Bronchial epithelial cell (primary cell): ENCODE measurements at places on chromosomes 7 and 10.

GRCh38 chr10:54940418-54940817, 139.4 kb upstream of the PCDH15 start:
- DNase-seq, result no peak

GRCh38 chr10:1158066-1158465, 101.9 kb downstream of the WDR37 start:
- DNase-seq, result no peak

DNA sequence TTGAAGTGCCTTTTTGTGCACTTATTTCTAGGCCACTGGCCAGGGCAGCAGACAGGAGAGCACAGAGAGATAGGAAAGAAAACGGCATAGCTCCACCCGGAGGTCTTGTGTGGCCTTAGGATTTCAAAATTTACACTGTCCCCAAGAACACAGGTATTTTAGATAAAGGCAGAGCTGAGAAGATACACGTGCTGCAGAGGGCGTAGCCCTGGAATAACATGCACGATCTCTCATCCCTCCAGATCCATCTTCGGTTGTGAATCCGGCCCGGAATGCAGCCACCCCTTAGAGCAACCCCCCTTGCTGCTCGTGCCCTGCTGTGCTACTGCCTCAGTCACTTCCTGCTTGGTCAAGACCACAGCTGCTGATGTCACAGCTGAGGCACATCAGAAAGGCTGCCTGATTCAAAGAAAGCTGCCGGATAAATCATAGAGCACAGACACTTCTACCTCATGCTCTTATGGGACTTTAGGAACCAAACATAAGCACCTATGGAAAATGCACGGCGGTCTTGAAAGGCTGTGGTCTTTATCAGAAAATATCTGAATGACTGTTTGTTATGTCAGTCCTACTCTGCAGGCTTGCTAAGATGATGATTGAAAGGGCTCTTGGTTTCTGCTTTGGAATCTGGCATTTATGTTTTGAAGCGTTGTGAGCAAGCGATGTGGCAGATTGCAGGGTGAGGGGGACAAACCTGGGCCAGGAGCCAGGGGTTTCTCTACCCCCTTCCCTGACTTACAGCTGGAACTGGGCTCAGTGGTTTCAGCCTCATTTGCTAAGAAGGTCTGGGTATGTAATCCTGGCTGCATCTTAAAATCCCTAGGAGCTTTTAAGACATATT, 152.0 kb downstream of the SVIL start:
- no peak for DNase-seq

DNA sequence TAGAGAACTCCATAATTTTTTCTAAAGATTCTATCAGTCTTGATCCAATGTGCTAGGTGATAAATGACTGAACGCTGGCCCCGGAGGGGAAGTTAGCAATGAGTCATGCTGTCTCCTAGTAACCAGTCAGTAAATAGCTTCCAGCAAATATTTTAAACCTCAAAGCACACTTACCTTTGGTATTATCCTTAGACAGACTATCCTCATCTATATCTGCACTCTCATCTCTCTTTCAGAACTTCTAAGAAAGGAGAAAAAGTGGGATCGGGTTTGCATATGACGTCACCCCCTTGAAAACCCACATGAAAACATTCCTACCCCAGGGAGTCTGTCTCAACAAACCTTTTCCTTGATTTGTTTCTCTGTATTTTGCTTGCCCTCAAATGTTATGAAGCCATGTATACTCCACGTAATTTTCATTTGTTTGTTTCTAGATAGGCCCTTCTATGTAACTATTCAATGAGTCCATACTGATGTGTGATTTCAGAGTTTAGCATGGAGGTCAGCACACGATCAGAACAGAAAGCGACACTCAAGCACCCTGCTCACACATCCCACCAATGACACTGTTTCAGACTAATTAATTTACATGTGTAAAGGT, 174.9 kb upstream of the NRP1 start:
- DNase-seq, result peak; percentile 96

DNA sequence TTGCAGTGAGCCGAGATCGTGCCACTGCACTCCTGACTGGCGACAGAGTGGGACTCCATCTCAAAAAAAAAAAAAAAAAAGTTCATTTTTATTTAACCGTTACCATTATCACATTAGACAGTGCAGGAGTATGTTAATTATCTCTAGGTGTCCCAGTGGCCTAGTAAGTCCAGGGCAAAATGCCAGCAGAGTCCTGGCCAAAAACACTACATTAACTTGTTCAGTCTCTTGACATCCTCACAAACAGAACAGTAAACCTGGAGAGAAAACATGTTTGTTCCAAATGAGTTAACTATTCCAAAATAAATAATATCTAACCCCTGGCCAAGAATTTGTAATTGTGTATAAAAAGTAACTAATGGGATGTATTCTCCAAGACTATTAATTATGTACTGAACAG, 43.2 kb downstream of the PTPRZ1 start:
- DNase-seq, result no peak

GRCh38 chr7:134639061-134639460, 7.6 kb upstream of the BPGM start:
- DNase-seq, result no peak

DNA sequence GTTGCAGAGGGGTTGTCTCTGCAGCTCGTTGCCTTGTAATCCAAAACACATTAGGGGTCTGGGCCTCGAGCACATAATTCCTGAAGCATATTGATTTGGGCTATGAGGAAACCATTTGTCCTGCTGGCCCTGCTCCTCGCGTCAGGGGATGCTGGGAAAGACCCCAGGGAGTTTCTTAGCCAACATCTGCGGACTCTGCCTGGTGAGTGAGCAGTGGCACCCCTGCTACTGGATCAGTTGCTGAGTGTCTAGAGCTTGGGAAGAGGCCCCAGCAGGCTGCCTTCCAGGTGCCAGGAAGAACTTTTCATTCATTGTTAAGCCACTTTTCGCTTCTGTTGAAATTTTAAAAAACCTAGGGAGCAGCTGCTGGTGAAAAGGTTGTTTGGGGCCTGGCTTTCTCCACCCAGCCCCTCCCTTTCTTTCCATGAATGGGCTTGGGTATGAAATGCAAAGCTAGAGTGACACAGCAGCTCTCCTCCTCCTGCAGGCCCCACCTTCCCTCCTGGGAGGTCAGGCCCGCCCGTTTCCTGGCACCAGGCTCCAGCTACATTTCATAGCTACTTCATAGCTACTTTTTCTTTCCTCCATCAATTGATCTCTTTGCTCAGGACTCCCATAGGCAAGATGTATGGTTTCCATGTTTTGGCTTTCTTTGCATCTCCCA, 26.8 kb downstream of the TACR2 start:
- DNase-seq, result peak; percentile 70

GRCh38 chr10:101961591-101962498, 94.1 kb downstream of the ARMH3 start:
- DNase-seq, result peak; percentile 12

DNA sequence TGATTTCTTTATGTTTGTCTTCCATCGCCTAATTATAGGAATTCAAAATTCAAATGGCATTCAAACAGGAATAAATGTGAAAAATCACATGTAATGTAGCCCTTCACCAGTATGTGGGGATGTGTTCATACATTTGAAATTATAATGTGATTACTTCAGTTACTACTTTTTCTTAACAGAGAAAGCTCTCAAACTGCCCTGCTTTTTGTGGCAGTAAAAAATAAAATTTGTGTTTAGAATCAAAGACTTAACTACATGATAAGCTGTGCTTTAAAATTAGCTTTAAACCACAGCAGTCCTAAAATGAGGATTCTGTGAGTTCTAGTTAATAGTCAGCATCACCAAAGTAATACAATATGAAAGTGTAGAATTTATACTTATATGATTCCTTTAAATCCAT, 7.8 kb upstream of the HERC4 start:
- peak; percentile 35 for DNase-seq

DNA sequence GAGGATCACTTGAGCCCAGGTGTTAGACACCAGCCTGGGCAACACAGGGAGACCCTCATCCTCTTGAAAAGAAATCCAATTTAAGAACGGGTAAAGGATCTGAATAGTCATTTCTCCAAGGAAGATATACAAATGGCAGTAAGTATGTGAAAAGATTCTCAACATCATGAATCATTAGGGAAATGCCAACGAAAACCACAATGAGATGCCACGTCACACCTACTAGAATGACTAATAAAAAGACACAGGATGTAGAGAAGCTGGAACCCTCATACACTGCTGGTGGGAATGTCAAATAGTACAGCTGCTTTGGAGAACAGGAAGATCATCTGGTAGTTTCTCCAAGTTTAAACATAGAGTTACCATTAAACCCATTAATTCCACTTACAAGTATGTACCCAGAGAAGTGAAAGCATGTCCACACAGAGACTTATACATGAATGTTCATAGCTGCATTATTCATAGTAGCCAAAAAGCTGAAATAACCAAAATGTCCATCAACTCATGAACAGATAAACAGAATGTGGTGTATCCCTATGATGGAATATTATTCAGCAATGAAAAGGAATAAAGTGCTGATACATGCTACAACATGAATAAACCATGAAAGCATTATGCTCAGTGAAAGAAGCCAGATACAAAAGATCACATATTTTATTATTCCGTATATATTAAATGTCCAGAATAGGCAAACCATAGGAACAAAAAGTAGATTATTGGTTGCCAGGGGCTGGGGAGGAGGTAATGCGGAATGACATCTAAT, 13.1 kb upstream of the ZMIZ2 start:
- peak; percentile 98 for DNase-seq

GRCh38 chr7:78194611-78195010, 396.0 kb downstream of the PHTF2 start:
- DNase-seq, result no peak

GRCh38 chr7:3493499-3493898, 192.4 kb downstream of the SDK1 start:
- DNase-seq, result peak; percentile 57

GRCh38 chr7:25624051-25624450, 395.8 kb upstream of the NPVF start:
- DNase-seq, result peak; percentile 50

DNA sequence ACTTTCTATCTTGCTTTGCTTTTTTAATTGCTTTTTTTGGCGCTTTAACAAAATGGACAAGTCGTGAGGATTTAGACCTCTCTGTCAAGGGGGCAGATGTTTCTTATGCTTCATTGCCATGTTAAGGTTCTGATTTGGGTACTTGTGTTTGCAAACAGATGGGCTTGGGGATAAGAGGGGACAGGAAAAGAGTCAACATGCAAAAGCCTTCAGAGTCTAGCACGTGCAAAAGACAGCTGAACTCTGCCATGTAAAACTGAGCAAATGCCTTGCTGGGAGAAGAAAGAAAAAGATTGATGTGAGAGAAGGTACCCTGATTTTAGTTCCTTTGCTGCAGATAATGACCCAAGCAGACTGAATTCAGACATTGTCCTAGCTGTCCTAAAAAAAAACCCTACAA, 173.1 kb downstream of the KIAA1217 start:
- DNase-seq, result no peak

- peak; percentile 8 for DNase-seq
Observed at GRCh38 chr7:108805808-108806397, 236.2 kb downstream of the DNAJB9 start.

DNA sequence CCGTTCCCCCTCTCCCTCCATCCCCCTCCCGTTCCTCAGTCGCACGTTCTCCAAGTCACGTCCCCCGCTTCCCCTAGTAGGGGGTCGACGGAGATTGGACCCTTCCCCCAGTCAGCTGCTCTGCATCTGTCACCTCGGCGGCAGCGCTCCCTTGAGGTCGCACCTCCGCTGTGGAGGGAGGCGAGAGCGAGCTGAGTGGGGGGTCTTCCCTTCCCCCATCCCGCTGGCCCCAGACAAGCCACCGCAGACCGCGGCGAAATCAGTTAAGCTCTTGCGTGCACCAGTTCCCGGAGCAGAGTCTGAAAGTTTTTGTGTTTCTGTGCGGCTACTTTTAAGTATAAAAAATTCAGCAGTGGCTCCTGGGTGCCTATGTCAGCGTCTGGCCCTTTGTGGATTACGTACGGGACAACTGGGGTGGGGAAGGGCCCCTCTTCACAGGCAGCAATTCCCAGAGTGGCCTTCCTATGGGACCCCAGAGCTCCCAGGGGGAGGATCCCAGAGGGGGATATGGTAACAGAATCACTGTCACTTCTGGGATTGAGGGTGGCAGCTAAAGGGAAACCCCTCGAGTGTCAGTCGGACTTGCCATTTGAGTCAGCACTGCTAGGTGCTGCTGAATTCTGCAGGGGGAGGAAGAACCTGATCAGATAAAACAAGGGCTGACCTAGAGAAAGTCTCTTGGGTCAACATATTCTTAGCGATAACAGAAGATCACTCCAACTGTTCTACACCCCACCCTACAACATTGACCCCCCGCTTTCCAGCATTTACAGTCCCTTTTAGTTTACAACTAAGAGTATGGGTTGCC, 12.5 kb upstream of the DDIT4 start:
- DNase-seq, result no peak

GRCh38 chr10:15723803-15724202, 4.1 kb upstream of the ITGA8 start:
- DNase-seq, result no peak

- no peak for DNase-seq
Observed at GRCh38 chr7:142391191-142391992, 133.5 kb upstream of the PRSS58 start.

DNA sequence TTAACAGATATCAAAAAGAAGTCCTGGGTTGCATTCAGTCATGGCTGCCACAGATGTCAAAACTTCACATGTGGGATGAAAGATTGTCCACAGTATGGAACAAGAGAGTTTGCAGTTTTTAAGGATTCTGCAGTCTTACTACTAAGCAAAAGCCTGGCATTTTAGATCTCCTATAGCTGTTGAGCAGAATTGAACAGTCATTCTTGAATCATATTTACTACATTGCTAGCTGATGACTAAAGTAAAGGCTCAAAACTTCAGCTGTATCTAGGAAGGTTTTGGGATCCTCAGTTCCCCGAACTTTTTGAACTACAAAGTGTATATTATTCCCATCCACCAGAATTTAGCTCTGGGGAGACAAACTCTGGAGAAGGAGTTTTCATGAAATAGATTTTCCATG, 31.0 kb downstream of the BET1 start:
- DNase-seq, result peak; percentile 64

DNA sequence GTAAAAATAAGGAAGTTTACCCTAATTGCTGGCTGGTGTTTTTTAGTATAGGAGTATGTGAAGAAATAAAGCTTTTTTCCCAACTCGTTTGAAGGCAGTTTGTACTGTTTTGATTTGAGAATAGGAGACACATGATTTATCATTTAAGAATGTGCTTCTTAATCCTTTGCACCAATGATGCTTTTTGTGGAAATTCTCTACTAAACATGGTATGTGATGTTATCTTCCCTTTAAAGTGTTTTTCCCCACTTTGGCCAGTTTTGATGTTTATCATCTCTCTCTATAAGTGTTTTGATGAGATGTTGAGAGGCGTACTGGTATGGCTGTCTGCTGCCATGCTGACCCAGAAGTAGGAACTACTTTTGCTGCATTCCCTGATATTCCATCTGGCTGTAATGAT, 85.1 kb downstream of the SUGCT start:
- peak; percentile 16 for DNase-seq

- no peak for DNase-seq
Observed at GRCh38 chr10:72524489-72524888, 101.4 kb downstream of the MICU1 start.

DNA sequence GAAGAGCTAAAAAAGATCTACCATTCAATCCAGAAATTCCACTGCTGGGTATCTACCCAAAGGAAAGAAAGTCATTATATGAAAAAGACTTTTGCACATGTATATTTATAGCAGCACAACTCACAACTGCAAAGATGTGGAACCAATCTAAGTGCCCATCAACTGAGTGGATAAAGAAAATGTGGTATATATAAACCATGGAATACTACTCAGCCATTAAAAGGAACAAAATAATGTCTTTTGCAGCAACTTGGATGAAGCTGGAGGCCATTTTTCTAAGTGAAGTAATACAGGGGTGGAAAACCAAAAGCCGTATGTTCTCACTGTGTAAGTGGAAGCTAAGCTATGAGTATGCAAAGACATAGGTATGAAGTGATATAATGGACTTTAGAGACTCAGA, 3.0 kb downstream of the ANXA7 start:
- DNase-seq, result no peak

- DNase-seq, result peak; percentile 97
Observed at GRCh38 chr10:128064108-128064969, 61.9 kb downstream of the MKI67 start.
